ENCODE measurements at places on chromosomes 6 and 20.

DNA sequence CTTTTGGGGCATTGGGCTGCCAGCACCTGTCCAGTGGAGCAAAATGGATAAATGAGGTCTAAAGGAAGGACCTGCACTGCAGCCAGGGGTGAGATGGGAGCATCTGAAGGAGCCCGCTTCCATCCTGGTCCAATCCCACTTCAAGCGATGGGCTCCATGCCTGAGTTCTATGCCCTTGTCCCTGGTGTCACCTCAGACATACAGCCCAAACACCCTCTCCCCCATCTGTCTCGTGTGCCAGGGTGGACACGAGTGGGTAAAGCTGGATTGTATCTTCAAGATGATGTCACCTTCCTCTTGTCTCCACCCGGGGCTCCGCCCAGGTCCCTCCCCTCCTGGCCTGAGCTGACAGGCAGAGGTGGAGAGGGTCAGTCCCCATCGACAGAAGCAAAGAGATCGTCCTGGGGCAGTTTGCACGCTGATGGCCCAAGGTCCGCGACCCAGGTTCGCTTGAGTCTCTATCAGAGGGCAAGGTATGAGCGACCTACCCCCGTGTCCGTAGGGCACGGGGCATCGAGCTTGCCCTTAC is 544 bp downstream of the SMIM29 start:
- no peak for DNase-seq

GRCh38 chr20:50831622-50832021 is 36.8 kb downstream of the BCAS4 start:
- DNase-seq: no peak

- no peak for DNase-seq
Observed at GRCh38 chr20:55678126-55678525, 327.2 kb downstream of the CBLN4 start.

GRCh38 chr20:59153832-59154231 is 9.8 kb upstream of the ZNF831 start:
- no peak for DNase-seq

DNA sequence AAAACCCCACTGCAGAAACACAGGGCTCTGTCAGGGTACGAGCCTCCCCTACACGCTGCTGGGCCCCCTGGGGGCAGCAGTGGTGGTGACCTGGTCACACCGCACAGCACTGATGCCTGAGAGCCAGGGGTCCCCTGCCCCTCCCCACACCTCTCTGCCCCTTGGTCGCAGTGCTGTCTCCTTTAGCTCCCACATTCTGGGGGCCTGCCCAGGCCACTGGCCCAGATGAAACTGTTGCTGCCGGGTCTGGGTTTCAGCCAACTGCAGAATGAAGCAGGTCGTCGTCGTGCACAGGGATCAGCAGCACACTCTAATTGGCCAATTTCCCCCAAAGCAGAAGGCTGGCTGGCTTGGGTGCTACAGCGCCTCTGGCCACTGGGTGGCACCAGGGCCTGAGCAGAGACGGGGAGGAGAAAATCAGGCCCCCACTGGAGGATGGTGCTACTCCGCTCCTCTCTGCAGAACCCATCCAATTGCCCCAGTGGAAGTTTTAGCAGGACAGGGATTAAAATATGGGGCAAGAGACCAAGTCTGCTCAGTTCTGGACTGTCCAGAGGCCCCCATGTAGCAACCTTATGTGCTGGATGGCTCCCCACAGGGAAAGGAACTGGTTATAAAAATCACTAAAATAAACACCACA is 26.1 kb downstream of the DIDO1 start:
- peak; percentile 53 for DNase-seq

DNA sequence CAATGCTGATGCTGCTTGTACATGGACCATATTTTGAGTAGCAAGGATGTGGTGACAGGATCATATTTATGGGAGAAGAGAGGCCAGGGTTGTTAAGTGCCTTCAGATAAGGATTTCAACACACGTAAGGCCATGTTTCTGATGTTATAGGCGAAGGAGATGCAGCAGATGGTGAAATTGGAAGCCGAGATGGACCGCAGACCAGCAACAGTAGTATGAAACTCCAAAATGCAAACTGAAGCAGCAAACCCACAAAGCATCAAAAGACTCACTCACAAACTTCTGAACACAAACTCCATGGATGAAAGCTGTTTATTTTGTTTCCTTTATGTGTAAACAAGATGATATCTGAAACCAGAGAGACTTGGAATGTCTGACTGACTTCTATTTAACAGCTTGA is 35.6 kb upstream of the LAMP5 start:
- no peak for DNase-seq

GRCh38 chr6:131979515-131980337 is 28.6 kb upstream of the CCN2 start:
- DNase-seq: no peak

DNA sequence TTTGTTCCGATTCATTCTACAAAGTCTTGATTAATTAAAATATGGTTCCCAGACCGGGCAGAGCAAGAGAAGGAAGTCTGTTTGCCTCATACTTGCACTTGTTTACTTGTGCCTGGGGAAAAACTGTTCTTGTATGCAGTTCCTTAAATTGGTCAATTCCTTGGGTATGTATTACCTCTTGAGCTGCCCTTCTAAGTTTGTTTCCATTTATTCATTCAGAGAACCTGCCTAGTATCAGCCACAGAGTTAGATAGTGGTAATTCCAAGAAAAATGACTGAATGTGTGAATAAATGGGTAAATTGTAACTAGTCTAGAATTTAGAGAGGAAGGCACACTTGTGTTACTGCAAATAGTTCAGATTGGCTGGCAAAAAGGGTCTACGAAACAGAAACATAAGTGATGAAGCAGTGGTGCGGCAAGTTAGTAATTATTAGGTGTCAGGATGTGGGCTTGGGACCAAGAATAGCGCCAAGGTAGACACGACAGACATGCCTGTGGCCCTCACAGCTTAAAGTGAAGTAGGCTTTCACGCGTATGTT is 525 bp upstream of the MAK start:
- DNase-seq: no peak

- DNase-seq: no peak
Observed at GRCh38 chr6:107114926-107115694, at the start of gene BEND3. BEND3 (minus strand) TSS chr6:107115515; CDS start chr6:107099285, 16,230 bp downstream.

- DNase-seq: no peak
Observed at GRCh38 chr20:42270539-42270938, 652.4 kb upstream of the CHD6 start.

DNA sequence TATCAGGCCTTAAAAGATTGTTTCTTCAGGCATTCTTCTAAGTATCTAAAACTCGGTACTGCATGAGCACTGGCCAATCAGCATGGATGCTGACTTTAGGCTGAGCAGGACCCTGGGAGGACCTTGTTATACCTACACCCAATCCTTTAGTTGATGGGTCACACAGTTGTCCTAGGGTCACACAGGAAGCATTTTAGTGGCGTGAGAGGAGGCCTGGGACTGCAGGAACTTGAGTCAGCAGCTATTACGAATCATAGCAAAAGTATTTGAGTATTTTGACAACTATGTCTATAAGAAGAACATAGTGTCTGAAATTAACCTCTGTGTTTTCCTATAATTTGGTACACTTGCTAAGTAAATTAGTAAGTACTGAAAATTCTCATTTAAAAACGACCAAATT is 741.4 kb downstream of the HACE1 start:
- DNase-seq: no peak

DNA sequence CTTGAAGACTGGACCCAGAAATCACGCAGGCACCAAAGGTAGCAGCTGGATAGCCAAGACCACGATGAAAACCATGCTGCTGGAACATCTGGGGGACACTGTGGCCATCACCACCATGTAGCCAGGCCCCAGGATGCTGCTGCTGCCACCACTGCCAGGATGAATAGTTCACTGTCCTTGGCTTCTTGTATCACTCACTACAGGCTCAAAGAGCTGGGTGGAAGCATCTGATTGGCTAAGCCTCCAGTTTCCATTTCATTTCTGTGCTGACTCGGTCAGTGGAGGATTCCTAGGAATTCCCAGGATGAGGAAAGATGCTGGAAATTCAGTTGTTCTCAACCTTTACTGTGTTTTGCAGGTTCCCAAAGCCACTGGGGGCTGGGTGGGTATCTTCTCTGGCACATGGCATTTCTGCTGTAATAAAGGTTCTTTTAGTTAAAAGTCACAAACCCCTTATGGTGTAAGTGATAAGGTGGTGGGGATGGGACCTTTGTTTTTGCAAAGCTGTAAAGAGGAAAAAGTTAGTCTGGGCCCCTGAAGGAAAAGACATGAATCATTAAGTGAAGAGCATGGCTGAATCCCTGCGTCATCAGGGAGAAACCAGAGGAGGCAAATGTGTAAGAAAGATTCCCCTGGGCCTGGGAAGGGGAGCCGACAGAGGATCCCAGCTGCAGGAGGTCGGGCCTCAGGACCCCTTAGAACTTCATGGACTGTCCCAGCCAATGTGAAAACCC is 75.6 kb upstream of the RNF24 start:
- DNase-seq: no peak

- peak; percentile 1 for DNase-seq
Observed at GRCh38 chr6:97705568-97705967, 422.6 kb upstream of the MMS22L start.

DNA sequence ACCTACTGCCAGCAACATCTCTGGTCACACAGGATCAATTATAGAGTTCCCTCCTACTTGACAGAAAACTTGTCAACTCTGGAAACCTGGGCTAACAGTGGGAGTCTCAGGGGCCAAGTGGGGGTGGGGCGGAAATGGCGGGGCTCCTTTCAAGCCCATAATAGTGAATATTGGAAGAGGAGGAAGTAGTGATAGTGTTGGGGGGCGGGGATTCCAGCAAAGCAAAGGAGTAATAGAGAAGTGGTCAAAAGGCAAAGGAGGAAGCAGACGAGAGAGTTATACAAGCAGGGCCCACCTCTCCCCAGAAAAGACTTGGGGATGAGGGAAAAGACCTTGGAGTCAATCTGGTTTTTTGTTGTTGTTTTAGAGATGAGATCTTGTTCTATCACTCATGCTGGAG is 2.1 kb downstream of the DEF6 start:
- no peak for DNase-seq

DNA sequence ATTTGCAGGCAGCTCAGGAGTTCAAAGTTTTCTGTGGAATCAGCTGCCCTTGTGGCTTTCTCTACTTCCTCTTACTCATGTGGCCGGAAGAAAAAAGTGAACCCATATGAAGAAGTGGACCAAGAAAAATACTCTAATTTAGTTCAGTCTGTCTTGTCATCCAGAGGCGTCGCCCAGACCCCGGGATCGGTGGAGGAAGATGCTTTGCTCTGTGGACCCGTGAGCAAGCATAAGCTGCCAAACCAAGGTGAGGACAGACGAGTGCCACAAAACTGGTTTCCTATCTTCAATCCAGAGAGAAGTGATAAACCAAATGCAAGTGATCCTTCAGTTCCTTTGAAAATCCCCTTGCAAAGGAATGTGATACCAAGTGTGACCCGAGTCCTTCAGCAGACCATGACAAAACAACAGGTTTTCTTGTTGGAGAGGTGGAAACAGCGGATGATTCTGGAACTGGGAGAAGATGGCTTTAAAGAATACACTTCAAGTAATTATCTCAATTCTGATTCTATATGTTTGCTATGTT is 1.1 kb downstream of the MGME1 start:
- DNase-seq: no peak

All from NCI-H510A treated with DMSO at 0.1 percent for 48 hours (cell line).